Activated CD4-positive, alpha-beta T cell treated with anti-CD3 and anti-CD28 coated beads, Interleukin-2, amount 10 ng/mL, durations not matched to agents 7 days and 5 days (primary cell): ENCODE measurements at places on chromosomes 3 and 15.

DNA sequence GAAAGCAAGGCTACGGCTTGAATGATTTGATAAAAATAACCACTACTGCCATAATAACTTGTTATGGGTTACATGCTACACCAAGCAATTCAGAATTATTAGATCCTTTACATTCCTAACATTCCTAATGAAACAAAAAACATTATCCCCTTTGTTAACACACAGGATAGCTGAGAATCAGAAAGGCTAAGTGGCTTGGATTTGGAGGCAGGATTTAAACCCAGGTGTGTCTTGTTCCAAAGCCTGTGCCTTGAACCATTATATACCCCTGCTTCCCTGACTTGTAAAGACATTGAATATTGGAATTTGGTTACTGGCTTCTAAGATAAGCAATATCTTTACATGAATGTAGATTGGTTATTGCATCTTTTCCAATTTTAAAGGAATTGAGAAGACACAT, 417.1 kb upstream of the GOLIM4 start:
- no peak for DNase-seq

DNA sequence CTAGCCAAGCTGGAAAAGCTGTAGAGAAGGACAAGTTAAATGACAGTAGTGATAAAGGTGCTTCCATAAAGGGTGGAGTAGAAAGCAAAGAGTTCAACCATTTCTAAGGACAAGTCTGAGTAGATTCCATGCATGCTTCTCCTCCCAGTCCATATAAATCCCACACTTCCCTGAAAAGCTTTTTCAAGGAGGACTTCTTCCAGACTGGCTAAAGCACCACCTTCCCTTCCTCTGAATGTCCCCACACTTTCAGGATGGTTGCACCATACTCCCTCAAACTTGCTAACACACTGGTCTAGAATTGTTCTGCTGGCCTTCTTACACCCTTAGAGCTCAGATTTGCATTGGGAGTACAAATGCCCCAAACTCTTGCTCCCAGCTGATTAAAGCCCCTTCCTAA, 40.9 kb downstream of the FBN1 start:
- DNase-seq, result no peak

GRCh38 chr3:197791892-197792647, 1.0 kb downstream of the LRCH3 start:
- peak; percentile 48 for DNase-seq

- no peak for DNase-seq
Observed at GRCh38 chr3:183261151-183261724, 8.2 kb downstream of the B3GNT5 start.

DNA sequence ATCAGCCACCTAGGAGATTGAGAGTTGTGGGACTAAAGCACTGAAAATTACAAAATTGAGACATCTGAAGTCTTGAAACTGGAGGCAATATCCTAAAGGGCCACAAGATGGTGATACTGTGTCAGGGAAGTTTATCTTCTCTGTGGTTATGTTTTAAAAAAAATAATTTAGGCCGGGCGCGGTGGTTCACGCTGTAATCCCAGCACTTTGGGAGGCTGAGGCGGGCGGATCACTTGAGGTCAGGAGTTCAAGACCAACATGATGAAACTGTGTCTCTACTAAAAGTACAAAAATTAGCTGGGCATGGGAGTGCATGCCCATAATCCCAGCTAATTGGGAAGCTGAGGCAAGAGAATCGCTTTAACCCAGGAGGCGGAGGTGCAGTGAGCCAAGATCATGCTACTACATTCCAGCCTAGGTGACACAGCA, 17.9 kb upstream of the NIT2 start:
- peak; percentile 65 for DNase-seq

DNA sequence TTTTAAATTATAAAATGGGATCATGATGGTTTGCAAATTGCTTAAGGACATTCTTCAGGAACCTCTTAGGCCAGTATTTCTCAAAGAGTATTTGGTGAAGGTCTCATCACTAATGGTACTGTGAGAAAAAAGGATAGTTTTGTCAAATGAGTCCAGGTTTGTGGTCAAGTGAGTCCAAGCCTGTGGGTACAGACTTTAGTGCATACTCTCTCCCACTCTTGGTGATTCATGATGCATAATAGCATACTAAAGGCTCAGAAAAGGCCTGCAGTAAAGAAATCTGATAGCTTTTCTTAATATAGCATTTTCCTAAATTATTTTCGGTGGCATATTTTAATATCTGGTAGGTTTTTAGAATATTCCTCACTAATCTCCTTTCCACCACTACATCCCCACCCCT, 20.0 kb downstream of the BOC start:
- DNase-seq, result no peak

DNA sequence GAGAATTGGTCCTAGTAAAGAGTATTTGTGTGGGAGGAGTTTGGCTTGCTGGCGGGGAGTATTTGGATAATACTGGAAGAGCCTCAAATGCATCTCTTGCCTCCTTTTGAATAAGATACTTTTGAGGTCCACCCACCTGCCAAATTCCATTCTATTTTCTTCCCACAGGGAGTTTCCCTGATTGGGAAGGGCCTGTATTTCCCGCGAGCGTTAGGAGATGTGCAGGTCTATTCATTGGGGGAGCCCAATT, 406 bp upstream of the RASA2 start:
- DNase-seq, result no peak

DNA sequence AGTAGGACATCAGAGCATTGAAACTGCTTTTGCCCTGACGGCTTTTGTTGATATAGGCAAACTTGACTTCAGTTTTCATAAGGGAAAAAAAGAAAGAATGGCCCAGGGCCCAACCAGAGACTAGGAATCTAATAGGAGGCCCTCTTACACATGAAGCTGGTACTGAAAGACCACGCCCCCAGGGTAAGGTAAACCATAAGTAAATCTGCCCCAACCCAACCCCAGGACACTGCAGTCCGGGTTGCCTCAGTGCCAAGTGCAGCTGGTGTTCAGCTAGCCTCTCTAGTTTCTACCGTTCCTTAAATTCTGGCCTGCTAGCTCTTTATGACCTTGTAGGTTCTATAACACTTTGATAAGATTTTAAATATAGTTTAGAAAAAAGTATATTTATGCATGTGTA, 136.7 kb downstream of the AQP9 start:
- DNase-seq, result no peak

GRCh38 chr15:45136378-45136764, 6.6 kb downstream of the DUOX1 start:
- DNase-seq, result no peak

- no peak for DNase-seq
Observed at GRCh38 chr3:197912741-197913476, 37.1 kb upstream of the RPL35A start.

DNA sequence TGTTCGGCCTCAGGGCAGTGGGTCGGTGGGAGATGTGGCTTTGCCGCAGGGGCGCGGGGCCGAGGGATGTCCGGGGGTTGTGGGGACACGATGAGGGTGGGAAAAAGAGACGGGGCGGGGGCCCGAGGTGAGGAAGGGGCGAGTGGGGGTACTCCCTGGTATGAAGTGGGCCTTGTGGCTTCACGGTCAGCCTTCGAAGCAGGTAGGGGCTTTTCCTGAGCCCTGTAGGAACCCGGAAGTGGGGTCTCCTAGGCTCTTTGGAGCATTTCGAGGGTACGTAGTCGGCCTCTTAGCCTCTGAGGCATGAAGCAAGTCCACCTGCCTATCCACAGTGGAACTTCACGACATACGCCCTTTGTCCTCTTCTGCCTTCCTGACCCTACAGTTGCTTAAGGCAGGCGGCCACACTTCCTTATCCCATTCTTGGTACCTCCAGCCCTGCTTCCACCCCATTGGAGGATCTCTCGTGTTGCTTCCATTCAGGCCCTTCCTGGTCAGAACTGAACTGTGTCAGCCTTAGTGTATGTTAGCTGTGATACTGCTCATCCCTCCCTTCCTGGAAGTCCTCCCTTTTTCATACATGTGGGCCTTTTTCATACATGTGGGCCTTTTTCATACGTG, 389 bp downstream of the ARPC4 start:
- DNase-seq, result peak; percentile 46

DNA sequence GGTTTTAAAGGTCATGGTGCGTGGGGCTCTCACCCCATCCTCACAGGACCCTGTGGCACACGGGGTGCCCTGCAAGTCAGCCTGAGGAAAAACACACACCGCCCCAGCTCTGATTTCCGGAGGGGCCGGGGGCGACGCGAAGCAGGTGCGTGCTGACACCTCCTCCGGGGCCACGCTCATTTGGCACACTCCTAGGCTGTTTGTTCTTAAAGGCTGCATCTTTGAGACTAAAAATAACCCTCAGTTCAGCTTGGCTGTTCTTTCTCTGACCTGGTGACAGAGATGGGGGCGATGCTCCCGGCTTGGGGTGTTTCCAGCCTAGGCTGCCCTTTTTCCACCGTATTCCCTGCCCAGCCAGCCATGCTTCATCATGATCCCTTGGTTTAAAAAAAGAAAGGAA, 141.5 kb upstream of the TPM1 start:
- DNase-seq, result no peak

DNA sequence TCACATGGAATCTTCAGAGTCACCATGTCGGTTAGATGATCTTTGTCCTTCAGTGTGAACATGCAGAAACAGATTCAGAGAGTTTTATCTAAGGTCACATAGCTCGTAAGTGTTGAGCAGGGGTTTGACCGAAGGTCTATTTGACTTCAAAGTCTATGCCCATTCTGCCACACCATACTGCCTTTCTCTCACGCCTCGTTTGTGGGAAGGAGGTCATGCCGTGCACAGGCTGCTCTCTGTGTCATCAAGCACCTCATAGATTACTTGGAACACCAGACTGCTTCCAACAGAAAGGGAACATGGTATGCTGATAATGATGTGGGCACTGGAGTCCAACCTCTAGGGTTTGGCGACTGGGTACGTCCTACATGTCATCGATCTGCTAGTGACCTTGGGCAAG, 128.8 kb downstream of the SV2B start:
- no peak for DNase-seq

GRCh38 chr3:11154036-11154952, at the start of gene HRH1:
HRH1 (plus strand) TSS chr3:11154493; CDS start chr3:11259038, 104,545 bp downstream.
- no peak for DNase-seq

DNA sequence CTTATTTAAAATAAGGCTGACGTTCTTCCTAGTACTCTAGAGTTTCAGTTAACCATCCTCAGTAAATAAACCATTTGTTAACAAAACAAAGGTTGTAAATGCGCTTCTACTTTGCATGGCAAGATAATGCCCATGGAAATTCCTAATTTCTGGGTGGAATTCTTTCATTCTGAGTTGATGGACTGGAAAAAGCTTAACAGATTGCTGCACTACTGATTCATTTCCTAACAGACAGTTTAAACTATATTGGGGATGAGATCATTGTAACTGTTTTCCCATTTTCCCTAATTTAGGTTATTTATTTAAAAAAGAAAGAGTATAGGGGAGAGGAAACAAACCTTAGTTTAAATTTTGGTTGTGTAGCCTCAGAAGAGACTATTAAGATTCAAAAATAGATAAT, 342.2 kb downstream of the NLGN1 start:
- DNase-seq, result no peak

DNA sequence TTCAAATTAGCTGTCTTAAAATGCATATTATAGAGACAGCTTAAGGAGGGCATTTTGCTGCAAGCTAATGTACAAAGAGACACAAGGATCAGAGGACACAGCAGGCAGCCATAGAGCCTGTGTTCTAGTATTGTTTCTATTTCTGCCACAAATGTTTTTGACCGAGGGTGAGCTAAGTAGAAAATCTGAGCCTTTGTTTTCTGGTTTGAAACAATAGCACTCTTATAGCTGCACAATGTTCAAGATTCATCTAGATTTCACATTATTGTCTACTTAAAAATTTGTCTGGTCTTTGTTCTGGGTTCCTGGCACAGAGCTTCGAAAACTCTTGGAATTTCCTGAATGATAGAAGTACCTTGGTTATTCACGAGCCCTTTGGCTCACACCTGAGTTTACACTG, 40.0 kb upstream of the TUSC7 start:
- no peak for DNase-seq

- no peak for DNase-seq
Observed at GRCh38 chr15:98889930-98890695, 117.5 kb downstream of the PGPEP1L start.

GRCh38 chr15:51191072-51191670, 96.5 kb upstream of the TNFAIP8L3 start:
- DNase-seq, result no peak

DNA sequence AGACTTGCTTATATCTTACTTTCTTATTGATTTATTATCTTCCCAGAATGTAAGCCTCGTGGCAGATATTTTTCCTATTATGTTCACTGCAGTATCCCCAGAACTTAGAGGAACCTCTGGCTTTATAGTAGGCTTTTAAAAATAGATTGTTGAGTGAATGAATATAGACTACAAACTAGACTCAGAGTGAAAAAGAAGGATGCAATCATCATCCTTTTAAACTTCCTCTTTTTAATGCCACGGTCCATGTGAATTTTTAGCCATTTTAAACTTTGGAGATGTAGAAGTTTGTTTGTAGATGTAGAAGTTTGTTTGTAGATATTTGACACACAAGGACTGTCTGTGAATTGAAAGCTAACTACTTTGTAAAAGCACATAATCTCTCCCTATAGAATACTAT, 7.2 kb upstream of the P2RY12 start:
- no peak for DNase-seq

GRCh38 chr3:195096484-195097330, 174.3 kb downstream of the XXYLT1 start:
- DNase-seq, result no peak
